A549 (cell line): ENCODE measurements at places on chromosomes 16 and 17.

DNA sequence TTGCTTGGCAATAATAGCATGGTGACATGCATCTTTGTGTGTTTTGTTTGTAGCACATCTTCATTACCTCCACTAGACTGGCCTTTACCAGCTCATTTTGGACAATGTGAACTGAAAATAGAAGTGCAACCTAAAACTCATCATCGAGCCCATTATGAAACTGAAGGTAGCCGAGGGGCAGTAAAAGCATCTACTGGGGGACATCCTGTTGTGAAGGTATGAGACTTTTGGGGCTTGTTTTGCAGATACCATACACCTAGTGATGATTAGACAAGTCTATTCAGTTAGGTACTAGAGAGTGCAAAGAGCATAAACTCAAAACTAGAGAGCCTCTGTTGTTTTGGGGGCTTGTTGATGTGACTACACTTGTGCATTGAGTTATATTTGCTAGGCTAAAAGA, 41.2 kb downstream of the NFATC3 start:
- no peak for DNase-seq

DNA sequence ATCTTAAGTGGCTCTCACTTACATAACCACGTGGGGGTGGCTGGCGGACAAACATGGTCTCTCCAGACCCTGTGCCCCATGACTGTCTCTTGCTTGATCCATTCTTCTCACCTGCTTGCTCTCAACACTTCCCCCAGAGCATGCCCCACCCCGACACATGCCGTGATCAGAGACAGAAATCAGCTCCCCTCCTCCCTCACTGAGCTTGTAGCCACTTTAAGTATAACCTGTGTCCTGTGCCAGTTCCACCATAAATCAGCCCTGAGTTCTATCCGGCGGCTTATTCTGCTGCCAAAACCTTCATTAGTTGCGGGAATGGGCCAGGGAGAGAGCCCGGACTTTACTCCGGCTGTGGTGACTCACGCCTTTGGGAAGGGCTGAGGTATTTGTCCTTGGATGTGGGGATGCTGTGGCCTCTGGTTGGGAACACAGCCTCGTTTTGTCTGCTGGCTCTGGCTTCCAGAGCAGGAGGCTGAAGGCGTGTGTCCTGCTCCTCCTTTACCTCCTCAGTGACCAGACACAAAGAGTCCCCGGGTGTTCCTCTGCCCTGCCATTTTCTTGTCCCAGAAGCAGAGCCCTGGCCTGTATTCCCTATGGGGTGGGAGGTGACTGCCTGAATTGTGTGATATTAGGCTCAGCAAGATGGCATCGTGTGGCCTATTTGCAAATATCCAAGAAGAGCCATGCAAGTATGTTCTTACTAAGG, 21.1 kb downstream of the ANKRD40 start:
- peak; percentile 93 for DNase-seq

DNA sequence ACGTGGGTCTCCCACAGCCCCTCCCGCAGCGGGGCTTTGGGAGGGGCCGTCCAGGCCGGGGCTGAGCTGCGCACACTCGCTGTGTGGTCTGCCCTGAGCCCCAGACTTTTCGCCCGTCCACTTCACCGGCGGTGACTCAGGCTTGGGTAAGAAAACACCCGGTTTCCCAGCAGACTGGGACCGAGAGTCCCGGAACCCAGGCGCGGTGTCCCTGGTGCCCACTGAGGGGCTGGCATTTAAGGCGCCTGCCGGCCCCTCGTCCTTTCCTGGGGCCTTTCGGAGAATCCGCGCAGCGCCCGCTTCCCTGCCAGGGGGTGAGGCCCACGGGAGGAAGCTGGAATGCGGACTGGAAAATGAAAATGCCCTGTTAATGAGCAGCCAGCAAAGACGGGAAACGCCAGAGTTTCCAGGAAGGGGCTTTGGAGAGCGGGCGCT, 100.3 kb downstream of the C16orf95 start:
- no peak for DNase-seq

DNA sequence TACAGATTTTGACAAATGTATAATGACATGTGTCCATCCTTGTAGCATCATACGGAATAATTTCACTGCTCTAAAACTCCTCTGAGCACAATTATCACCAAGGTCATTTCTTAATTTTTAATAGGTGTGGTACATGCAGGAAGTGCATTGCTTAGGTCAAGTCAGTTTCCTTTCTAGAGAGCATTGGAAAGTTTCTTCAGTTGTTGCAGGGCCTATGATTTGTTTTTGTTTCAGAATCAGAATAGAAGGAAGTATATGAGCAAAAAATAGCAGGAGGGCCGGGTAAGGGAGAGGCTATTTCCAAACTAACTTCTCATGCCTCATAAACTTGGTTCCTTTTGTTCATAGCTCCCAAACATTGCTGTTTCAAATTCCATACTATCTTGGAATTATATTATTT, 24.0 kb upstream of the SLFN5 start:
- DNase-seq = no peak

GRCh38 chr16:1196494-1196893, 28.6 kb downstream of the TPSG1 start:
- DNase-seq = no peak
